Activated T-cell treated with anti-CD3 and anti-CD28 coated beads for 4 hours (primary cell): ENCODE measurements at places on chromosomes 11 and 22.

- no peak for DNase-seq
Observed at GRCh38 chr11:59857439-59858434, 8.6 kb downstream of the TCN1 start.

GRCh38 chr11:10650630-10651029 is 42.9 kb downstream of the IRAG1 start:
- DNase-seq, result no peak

DNA sequence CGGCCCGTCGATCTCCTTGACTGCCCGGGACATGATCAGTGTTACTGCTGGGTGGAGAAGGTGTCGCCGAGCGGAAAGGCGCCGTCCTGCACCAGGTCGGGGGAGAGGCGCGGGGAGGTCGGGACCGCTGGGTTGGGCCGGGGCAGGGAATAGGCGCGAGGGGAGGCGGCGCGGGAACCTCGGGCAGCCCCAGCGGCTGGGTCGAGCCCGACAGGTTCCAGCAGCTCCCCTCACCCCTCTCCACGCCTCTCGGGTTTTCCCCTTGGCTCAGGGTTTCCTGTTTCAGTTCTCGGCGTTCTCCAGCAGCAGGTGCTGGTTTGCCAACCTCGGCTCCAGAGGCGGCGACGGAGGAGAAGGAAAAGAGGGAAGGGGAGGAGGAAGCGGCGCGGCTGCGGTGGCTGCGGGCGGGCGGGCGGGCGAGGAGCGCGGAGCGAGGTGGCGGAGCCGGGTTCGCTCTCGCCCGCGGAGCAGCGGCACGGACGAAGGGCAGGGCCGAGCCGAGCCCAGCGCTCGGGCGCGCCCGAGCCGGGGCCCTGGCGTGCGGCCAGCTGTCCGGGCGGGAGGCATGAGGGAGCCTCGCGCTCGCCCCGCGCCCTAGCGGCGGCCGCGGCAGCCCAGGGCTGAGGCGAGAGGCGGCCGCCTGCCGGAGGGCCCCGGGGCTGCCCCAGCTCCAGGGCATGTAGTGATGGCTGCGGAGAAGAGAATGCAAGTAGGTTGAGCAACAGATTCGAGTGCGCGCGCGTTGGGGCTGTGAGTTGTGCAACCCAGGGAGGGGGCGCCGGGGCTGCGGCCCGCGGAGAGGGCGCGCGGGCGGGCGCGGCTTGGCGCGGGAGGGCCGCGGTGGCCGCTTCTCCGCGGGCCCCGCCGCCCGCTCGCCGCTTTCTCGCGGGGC is at the start of gene ZC3H12C:
ZC3H12C (plus strand) TSS at position 878 of the 892 bp plus-strand sequence. CDS start 20 bp downstream, outside the sequence.
- DNase-seq, result no peak

DNA sequence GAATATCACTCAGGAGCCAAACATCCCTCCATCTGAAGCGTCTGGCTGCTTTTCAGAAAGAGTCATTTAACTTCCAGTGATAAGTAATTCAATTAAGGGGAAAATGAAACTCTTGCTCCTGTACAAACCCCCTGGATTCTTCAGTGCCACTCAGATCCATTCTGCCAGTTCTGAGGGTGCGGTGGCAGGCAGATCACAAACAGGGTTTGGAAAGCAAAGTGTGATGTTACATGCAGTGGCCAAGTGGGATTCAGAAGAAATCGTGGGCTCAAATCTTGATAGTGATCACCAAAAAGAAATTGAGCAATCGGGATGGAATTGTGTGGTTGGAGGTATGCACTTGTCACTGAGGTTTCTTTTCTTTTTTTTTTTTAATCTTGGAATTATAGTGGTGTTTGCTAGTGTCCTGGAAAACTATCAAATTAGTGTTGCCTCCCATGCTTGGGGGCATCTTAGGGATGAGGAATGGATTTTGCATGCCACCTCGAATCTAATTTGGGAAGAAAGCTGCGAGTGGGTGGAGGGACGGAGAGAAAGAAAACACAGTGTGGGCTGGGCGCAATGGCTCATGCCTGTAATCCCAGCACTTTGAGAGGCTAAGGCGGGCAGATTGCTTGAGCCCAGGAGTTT is 22.5 kb upstream of the RTL6 start:
- DNase-seq, result no peak

DNA sequence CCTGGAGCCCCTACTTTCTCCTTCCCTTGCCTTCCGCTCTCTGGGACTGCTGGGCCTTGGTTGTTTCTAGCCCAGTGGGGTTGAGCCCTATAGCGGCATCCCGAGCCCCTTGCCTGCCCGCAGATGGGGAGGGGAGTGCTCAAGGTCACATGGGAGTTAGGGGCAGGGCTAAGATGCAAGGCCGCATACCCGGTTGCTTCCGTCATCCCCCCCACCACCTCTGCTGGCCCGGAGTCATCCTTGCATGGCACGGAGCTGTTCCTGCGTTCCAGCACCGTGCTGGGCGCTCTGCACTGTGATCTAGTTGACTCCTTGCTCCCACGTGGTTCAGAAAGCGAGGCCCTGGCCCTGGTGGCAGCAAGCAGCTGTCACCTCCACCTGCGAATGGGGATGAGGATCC is 18.0 kb downstream of the FLRT1 start:
- no peak for DNase-seq

DNA sequence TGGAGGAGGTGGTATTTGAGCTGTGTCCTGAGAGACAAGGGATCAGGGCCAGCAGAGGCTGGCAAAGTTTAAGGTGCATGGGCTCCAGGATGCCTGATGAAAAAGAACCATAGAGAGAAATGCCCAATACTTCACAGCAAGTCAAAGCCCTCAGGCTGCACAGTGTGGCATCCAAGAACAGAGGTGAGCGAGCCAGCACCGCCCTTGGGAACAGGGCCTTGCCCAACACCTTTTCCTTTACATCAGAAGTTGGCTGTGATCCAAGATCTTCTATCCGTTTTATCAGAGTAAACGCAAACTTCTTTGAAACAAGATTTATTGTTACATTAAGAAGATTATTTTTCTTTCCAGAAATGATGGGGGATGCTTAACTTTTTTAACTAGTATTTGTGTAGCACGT is 1.4 kb downstream of the B3GNT6 start:
- DNase-seq, result no peak

- no peak for DNase-seq
Observed at GRCh38 chr11:112884012-112884767, 77.0 kb upstream of the NCAM1 start.

- DNase-seq, result no peak
Observed at GRCh38 chr11:111514216-111515031, at the start of gene HOATZ. HOATZ (plus strand) TSS chr11:111514778; CDS start chr11:111514785, 7 bp downstream.

DNA sequence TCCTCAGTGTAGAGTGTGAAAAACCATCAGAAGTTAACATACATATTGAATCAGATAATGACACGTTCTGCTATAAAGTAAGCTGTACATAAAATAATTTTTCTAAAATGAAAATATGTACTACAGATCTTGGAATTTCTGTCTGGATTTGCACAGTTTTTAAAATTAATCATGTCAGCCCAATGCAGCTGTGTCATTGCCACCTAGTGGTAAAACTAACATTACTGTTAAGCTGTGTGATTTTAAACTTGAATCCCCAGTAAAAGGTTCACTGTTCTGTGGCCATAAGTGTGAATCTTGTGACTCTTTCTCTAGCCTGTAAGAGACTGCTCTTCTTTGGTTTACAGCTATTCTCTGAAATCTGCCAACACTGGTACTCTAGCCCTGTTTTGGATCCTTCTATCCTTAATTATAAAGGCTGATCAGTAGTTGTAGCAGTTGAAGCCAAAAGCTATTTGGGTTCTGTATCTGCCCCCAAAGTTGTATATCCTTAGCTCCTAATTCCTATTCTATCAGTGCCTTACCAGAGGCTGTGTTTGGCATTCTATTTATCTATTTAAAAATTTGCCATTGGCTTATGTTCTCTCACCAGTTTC is 4.0 kb downstream of the JRKL start:
- DNase-seq, result no peak

DNA sequence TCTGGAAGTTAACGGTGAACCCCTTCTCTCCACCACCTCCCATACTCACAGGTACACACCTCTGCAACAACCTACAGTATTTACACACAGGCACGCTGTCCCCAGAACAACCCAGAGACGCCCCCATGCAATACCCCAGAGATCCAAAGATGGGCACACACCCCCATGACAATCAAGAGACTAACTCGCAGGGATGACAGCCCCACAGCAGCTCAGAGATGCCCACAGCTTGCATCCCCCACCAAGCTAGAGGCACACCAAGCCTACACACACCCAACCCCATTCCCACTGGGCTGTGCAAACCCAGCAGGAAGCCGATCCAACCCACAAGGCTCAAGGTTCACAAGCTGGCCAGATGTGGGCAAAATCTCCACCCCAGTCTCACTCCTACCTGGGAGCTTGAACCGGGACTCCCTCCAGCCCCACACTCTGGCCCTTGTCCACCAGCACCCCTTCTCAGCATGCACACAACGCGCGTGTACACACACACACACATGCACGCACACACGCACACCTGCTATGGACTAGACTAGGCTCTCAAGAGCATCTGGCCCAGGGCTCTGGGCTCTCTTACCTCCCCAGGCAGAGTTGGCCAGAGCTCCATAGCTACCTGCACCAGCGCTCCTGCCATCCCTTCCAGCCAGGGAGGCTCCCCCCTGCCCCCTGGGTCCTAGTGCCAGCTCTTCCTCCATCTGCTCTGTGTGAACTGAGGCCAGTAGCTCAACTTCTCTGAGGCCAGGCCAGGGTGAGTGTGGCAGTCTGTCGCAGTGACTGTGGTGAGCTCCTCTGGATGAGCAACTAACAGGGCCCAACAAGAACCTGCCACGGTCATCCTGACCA is 11.5 kb downstream of the STARD10 start:
- no peak for DNase-seq

DNA sequence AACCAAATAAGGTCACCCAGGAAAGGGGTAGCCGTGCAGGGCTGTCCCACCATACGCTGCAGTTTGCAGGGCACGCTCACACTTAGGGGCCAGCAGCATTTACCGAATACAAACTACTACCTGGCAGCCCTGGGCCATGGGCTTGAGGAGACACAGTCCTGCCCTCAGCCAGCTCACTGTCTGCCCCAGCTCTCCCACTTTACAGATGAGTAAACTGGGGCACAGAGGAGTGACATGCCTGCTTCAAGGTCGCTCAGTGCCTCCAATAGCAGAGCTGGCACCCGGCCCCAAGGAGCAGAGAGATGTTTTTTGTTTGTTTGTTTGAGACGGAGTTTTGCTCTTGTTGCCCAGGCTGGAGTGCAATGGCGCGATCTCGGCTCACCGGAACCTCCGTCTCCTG is 2.8 kb downstream of the FADS3 start:
- DNase-seq, result no peak

DNA sequence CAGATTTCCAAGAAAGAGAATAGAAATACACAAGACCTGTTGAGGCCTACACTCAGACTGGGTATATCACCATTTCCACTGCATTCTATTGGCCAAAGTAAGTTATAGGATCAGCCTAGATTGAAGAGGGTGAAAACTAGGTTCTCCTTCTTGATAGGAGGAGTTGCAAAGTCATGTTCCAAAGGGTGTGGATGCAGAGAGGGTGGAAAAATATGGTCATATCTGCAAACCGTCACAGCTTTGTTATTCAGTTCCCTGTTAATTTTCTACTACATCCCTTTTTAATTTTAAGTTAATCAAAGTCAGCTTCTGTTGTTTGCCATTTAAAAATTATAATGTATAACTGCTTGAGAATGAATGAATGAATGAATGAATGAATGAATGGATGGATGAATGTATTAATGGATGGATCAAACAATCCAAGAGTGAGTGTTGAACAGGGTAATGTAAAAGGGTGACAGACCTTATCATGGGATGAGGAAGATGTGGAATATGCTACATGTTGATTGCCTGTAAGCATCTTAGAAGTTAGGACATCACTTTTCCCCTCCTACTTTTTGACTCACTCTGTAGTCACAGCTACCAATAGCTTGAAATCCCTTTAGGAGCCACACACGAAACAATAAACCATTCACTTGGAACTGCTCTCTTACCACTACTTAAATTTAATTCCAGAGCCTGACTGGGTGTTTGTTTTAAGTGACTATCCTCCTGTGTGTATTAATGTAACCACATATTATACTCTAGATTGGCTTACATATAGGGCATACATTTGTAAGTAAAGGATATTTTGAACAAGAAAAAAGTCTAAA is 121.5 kb downstream of the CCDC34 start:
- DNase-seq, result no peak

DNA sequence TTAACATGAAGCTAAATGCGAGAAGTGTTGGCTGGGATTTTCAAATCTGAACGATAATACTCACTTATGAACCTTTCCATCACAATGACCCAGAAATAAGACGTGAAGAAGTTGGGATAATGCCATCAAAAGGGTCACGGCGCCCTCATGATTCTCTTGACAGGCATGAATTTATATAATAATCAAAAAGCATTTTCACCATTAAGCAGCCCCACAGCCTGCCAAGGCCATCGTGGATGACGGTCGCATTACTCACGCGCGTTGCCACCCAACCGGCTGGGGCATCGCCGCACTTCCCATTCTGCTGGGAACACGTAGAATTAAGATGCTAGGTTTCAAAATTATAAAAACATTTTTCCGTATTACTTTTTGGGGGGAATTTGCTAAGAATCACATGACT is 18.9 kb upstream of the GAL start:
- no peak for DNase-seq

DNA sequence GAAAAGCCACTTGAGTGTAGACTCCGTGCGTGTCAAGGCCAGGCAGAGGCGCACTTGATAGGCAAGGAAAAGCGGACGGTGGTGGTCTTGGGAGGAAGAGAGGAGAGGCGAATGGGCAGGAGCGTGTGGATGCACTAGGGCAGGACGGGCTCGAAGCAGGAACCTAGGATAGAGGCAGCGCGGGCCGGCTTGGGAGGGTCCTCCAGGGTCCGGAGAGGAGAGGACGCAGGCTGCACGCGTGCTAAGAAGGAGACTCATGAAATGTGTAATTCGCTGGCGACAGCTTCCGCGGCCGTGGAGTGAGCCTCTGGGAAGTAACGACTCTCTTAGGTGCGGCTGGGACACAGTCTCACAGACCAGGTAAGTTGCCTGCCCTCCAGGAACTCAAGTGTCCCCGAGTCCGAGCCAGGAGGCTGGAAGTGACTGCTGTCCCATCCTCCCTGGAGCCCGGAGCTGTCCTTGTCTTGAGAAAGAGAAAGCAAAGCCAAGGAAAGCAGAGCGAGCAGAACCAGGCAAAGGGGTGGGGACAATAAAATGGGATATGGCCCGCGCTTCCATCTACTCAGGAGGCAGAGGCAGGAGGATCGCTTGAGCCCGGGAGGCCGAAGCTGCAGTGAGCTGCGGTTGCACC is 874 bp upstream of the IL17RA start:
- no peak for DNase-seq

GRCh38 chr22:19529811-19530210 is 5.6 kb upstream of the CLDN5 start:
- no peak for DNase-seq
